ENCODE measurements at places on chromosomes 7 and 10. TPM values are rescaled to one million over a fixed set of nuclear protein-coding genes. Genes with fewer than 3 reads are reported as not detected.

SSC4D gene
- total RNA-seq = 1.1 TPM

RPP38 gene
- total RNA-seq = 15.9 TPM

CASD1 gene
- 40.2 TPM for total RNA-seq

CHST15 gene
- 1.3 TPM for total RNA-seq

HOXA13 gene
- total RNA-seq = not detected

GNB2 gene
- 215 TPM for total RNA-seq

DNA2 gene
- total RNA-seq = 44.6 TPM

PNLIP gene
- not detected for total RNA-seq

SEMA4G gene
- total RNA-seq = 9.1 TPM

PALD1 gene
- 14.1 TPM for total RNA-seq

NEUROG3 gene
- total RNA-seq = 0.43 TPM

CALCR gene
- 0.07 TPM for total RNA-seq

RET gene
- 2.5 TPM for total RNA-seq

RUFY2 gene
- total RNA-seq = 22.4 TPM

FAM24B gene
- total RNA-seq = not detected

IDI1 gene
- 114 TPM for total RNA-seq

KCNH2 gene
- 10.7 TPM for total RNA-seq

CYP3A7 gene
- not detected for total RNA-seq

SERPINE1 gene
- total RNA-seq = not detected

TAS2R41 gene
- total RNA-seq = not detected

ADCYAP1R1 gene
- 9.0 TPM for total RNA-seq

TMEM196 gene
- 0.55 TPM for total RNA-seq

ENTPD7 gene
- 23.9 TPM for total RNA-seq

PPP1R17 gene
- total RNA-seq = 1.2 TPM

POT1 gene
- total RNA-seq = 23.6 TPM

RSPH10B gene
- total RNA-seq = 0.07 TPM

AEBP1 gene
- 70.5 TPM for total RNA-seq

MORN4 gene
- 27.2 TPM for total RNA-seq

MALSU1 gene
- total RNA-seq = 60.9 TPM

SH3PXD2A gene
- total RNA-seq = 23.2 TPM

NME8 gene
- not detected for total RNA-seq

NSUN6 gene
- 17.8 TPM for total RNA-seq

SPDYE6 gene
- not detected for total RNA-seq

PLXDC2 gene
- total RNA-seq = 4.1 TPM

NSMCE4A gene
- 87.5 TPM for total RNA-seq

PHYHIPL gene
- total RNA-seq = 17.5 TPM

All from neural crest cell (in vitro differentiated cells).